ENCODE measurements at places on chromosomes 2 and 18. TPM values are rescaled to one million over a fixed set of nuclear protein-coding genes. Genes with fewer than 3 reads are reported as not detected.

Gene DHRS9
- total RNA-seq = 1.3 TPM

Gene LAPTM4A
- 31.6 TPM for total RNA-seq

Gene GPBAR1
- 1.7 TPM for total RNA-seq

Gene CCDC74A
- 16.1 TPM for total RNA-seq

Gene TRABD2A
- 5.4 TPM for total RNA-seq

Gene DYSF
- total RNA-seq = 0.33 TPM

Gene CXCR2
- total RNA-seq = not detected

Gene PXDN
- total RNA-seq = 61.8 TPM

Gene PRKAG3
- 1.7 TPM for total RNA-seq

Gene TEX44
- not detected for total RNA-seq

Gene PSMA8
- not detected for total RNA-seq

Gene SCN7A
- 0.38 TPM for total RNA-seq

Gene LOXL3
- 0.92 TPM for total RNA-seq

Gene CRYGC
- not detected for total RNA-seq

Gene IL1F10
- not detected for total RNA-seq

Gene SP110
- 40.2 TPM for total RNA-seq

Gene CLEC4F
- 0.17 TPM for total RNA-seq

Gene TYMS
- 103 TPM for total RNA-seq

Gene XPO1
- total RNA-seq = 158 TPM

Gene ABCG8
- 0.23 TPM for total RNA-seq

Gene POTEC
- not detected for total RNA-seq

Gene RNF125
- 2.8 TPM for total RNA-seq

Gene CCNYL1
- 52.2 TPM for total RNA-seq

Gene ITPRIPL1
- total RNA-seq = 0.38 TPM

Gene RTTN
- total RNA-seq = 9.4 TPM

Gene G6PC2
- 0.13 TPM for total RNA-seq

Gene AQP4
- 0.05 TPM for total RNA-seq
